ENCODE measurements at places on chromosomes 7 and 10.

GRCh38 chr10:25828475-25828874 lies 105.6 kb upstream of the MYO3A start:
- DNase-seq: no peak

DNA sequence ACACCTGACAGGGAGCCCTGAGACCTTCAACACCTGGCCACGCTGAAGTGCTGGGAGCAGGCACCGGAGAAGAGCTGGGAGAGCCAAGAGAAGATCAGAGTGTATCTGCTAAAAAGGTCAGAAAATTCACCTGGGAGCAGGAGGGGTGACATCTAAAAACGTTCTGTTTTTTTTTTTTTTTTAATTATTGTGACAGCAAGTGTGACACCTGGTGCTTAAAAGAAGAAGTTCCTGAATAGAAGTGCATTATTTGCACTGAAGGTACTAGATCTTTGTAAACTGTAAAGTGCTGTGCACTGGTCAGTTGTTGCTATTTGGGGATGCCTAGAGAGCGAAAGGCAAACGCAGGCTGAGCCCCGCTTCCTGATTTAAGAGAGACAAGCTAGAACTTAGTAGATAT lies 422.0 kb downstream of the PLXNA4 start:
- DNase-seq: no peak

GRCh38 chr10:15046626-15047025 lies 2.9 kb downstream of the OLAH start:
- no peak for DNase-seq

DNA sequence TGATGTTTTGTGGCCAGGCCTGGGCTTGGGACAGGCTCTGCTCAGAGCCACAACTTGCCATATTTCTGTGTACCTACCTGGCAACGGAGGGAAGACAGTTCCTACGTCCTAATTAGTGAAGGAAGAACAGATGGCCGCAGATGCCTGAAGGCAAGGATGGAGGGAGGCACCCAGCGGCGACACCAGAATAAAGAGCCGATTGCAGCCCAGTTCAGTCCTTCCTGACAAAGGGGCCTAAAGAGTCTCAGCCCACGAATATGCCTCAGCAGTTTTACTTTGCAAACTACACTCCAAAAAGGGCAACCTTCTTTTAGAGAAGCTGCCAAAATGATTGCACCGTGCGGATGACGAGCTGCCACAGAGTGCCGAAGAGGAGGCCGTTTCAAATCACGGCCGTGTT lies 585.8 kb downstream of the GLRX3 start:
- DNase-seq: no peak

DNA sequence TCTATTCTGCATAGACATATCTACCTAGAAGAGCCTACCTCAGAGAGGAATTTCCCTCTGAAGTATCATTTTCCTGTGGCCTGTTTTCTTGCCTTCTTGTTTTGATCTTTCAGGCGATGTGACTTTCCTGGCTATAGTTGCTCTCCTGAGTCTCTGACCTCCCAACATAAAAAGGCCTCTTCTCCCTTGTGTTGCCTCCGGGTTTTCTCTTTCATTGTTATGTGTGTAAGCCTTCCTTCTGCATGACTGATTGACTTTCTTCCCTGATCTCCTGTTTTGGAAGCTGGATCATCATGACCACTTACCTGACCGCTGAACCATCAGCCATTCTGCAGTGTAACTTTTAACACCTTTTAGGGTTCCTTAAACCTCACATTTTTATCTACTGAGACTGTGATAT lies 441.5 kb upstream of the ETV1 start:
- DNase-seq: no peak
